Foreskin keratinocyte (primary cell): ENCODE measurements at places on chromosomes 7 and 10. TPM values are rescaled to one million over a fixed set of nuclear protein-coding genes. Genes with fewer than 3 reads are reported as not detected.

Gene SEC24C
- 63.0 and 64.7 TPM in 2 replicates for total RNA-seq

Gene TSPAN12
- total RNA-seq = 0.46 and 1.1 TPM in 2 replicates

Gene COBL
- total RNA-seq = 0.78 and 1.4 TPM in 2 replicates

Gene HDAC9
- total RNA-seq = 19.5 and 24.9 TPM in 2 replicates

Gene ZWINT
- total RNA-seq = 60.3 and 79.8 TPM in 2 replicates

Gene LRCH4
- total RNA-seq = 12.2 and 15.1 TPM in 2 replicates

Gene MUC3A
- 0.17 and 0.18 TPM in 2 replicates for total RNA-seq

Gene LRRC61
- total RNA-seq = 8.6 and 9.9 TPM in 2 replicates

Gene CRYGN
- total RNA-seq = not detected in 2 replicates

Gene GAD2
- total RNA-seq = not detected in 2 replicates

Gene NKX1-2
- total RNA-seq = 4.5 and 5.5 TPM in 2 replicates

Gene ZNF425
- 1.7 and 3.0 TPM in 2 replicates for total RNA-seq

Gene ZNF273
- total RNA-seq = 3.9 and 5.5 TPM in 2 replicates

Gene NME8
- total RNA-seq = not detected in 2 replicates

Gene ANK3
- 10.1 and 11.6 TPM in 2 replicates for total RNA-seq

Gene LBX1
- not detected in 2 replicates for total RNA-seq

Gene ASB15
- total RNA-seq = not detected in 2 replicates

Gene AKR1C4
- total RNA-seq = not detected in 2 replicates

Gene MAGI2
- total RNA-seq = 0.51 and 0.81 TPM in 2 replicates

Gene TEX47
- not detected in 2 replicates for total RNA-seq

Gene AKR1B15
- total RNA-seq = not detected in 2 replicates

Gene FZD1
- total RNA-seq = 3.7 and 4.1 TPM in 2 replicates

Gene OR2A5
- total RNA-seq = not detected in 2 replicates

Gene CDK14
- 8.1 and 9.5 TPM in 2 replicates for total RNA-seq

Gene MINDY4
- 3.0 and 3.5 TPM in 2 replicates for total RNA-seq

Gene NUTM2D
- 2.5 and 2.9 TPM in 2 replicates for total RNA-seq

Gene AMZ1
- total RNA-seq = not detected in 2 replicates

Gene GLI3
- 6.9 and 8.3 TPM in 2 replicates for total RNA-seq

Gene MARVELD1
- 52.9 and 58.6 TPM in 2 replicates for total RNA-seq

Gene TRPV5
- not detected in 2 replicates for total RNA-seq

Gene OR6V1
- not detected in 2 replicates for total RNA-seq

Gene ASB4
- not detected in 2 replicates for total RNA-seq

Gene MRPS24
- 136 and 147 TPM in 2 replicates for total RNA-seq

Gene CHRM2
- total RNA-seq = not detected in 2 replicates

Gene NODAL
- total RNA-seq = 0.14 TPM in 2 replicates

Gene TAS2R41
- not detected in 2 replicates for total RNA-seq

Gene TAS2R3
- 0.25 and 0.44 TPM in 2 replicates for total RNA-seq

Gene LIPF
- total RNA-seq = not detected in 2 replicates

Gene ACTL6B
- not detected in 2 replicates for total RNA-seq

Gene GTF2IRD1
- 23.8 and 27.1 TPM in 2 replicates for total RNA-seq

Gene KLF14
- not detected in 2 replicates for total RNA-seq

Gene CFAP69
- 0.28 and 0.95 TPM in 2 replicates for total RNA-seq

Gene COL28A1
- total RNA-seq = not detected in 2 replicates
